ENCODE measurements at places on chromosomes 3 and 15.
A peak's percentile ranks its signal among the peaks of the same experiment; 100 is the strongest.

DNA sequence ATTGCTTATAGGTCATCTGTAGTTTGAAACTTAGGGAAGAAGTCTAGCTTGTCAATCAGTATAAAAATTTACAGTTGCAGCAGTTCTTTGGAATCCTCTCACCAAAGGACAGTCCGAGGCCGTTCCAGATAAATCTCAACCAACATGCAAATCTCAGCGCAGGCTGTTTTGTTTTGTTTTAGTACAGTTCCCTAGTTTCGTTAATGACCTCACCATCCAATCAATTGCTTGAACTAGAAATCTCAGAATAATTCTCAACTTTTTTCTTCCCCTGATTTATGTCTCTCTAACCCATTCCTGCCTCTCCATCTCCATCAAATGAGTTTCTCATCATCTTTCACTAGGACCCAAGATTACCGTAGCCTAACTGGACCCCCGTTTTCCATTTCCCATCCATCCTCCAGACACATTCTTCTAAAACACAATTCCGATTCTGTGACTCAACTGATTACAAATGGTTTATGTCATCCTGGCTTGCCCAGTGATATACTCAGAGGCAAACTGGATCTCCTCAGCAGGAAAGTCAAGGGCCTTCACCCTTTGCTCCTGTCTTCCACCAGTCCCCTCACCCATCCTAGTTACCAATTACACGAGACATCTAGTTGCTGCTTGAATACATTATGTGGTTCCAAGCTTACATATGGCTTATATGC, 1.3 kb downstream of the SMCO1 start:
- peak; percentile 74 for DNase-seq

- no peak for DNase-seq
Observed at GRCh38 chr3:13700362-13700761, 151.4 kb downstream of the FBLN2 start.

- peak; percentile 80 for DNase-seq
Observed at GRCh38 chr3:22244761-22245521, 493.9 kb upstream of the ZNF385D start.

DNA sequence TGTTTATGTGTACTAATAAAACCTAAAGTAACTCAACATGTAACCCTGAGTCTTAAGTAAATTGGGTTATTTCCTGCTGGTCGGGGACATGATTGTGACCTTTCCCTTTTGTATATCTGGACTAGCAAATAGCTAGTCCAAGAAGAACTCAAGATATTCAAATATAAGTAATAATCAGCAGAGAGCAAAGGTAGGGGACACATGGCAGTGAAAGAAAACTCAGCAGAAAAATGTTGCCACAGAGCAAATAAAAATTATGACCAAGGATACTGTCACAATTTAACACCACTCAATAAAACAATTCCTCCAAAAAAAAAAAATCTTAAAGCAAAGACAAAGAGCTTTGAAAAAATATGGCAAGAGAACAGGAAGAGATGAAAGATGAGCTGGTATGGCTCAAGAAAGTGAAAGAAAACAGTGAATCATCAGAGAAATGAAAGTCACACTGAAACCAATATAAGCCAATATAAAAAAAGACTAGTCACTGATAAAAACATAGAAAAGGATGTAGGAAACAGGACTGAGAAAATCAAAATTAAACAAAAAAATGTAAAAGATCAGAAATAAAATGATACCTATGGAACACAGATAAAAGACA, 43.4 kb downstream of the HLTF start:
- peak; percentile 41 for DNase-seq

DNA sequence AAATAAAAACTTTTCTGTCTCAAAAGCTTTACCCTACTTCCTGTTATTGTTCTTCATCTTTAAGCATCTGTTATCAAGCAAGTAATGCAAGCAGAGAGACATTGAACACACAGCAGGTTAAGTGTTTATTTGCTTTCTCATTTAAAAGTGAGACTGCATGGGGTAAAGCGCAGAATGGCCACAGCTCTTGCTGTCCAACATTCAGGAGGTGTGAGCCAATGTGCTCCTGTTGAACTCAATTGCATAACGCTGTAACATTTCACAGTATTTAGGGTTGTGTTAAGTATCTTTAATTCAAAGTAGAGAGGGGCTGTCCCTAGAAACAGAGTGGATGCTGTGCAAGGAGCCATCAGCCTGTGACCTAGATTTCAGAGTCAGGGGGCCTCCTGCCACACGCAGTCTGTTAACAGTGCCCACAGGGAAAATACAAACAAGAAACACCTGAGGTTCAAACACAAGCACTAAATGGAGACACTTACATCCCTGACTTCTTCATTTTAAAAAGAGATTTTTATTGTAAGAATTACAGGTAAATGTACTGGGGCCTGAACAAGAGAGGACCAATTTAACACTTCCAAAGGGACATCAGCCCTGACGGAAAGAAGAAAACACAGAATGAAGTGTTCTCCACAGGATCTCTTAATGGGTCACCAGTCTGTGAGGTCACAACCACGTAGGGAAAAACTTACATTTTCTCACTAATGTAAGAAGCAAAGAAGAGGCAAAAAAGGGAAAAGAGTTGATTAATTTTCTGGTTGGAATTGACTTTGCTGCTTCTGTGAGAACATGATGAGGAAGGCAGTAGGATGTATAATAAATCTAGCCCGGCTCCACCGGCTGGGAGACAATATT, 815.1 kb downstream of the VGLL3 start:
- no peak for DNase-seq

DNA sequence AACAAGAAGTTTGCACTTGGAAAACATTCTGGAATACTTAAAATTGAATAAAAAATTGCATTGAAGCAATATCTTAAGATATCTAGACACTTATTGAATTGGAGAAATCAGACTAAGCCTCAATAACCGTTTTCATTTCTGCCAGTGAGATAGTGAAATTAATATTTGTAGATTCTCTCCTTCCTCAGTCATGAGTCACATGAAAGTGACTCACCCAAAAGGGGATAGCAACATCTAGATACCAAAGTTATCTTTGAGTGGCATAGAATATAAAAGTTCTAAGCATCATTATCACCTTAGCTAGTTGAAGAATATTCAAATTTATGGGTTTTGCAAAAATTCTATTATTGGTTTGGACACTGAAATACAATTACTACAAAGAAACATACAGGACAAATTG, 614.8 kb upstream of the ZNF717 start:
- DNase-seq, result peak; percentile 37

- DNase-seq, result peak; percentile 53
Observed at GRCh38 chr3:32956750-32957570, 5.5 kb downstream of the CCR4 start.

GRCh38 chr3:135740211-135740610, 225.3 kb upstream of the PPP2R3A start:
- no peak for DNase-seq
